ENCODE measurements at places on chromosomes 7 and 10. TPM values are rescaled to one million over a fixed set of nuclear protein-coding genes. Genes with fewer than 3 reads are reported as not detected.

The AKR1D1 gene
- not detected for total RNA-seq

The CFAP46 gene
- total RNA-seq = 8.3 TPM

The FAM107B gene
- total RNA-seq = 105 TPM

The RPP30 gene
- 26.5 TPM for total RNA-seq

The SCART1 gene
- 3.9 TPM for total RNA-seq
